Neural progenitor cell (in vitro differentiated cells): ENCODE measurements at places on chromosomes 6 and 20. TPM values are rescaled to one million over a fixed set of nuclear protein-coding genes. Genes with fewer than 3 reads are reported as not detected.

Gene MCCD1
- total RNA-seq = not detected in 2 replicates

Gene OR12D2
- not detected in 2 replicates for total RNA-seq

Gene OR2H2
- total RNA-seq = not detected in 2 replicates

Gene SYCP2L
- total RNA-seq = 8.9 and 12.5 TPM in 2 replicates

Gene C20orf202
- total RNA-seq = not detected in 2 replicates

Gene PPIL6
- total RNA-seq = 4.8 and 7.9 TPM in 2 replicates

Gene SLC22A3
- total RNA-seq = 0.06 and 0.07 TPM in 2 replicates

Gene ZSCAN9
- 34.6 and 34.7 TPM in 2 replicates for total RNA-seq

Gene STMND1
- total RNA-seq = not detected in 2 replicates

Gene FAM83C
- not detected in 2 replicates for total RNA-seq

Gene ANKS1A
- 17.0 and 25.6 TPM in 2 replicates for total RNA-seq

Gene RAET1L
- not detected in 2 replicates for total RNA-seq

Gene TMEM244
- total RNA-seq = not detected in 2 replicates

Gene LHFPL5
- not detected in 2 replicates for total RNA-seq
